ENCODE measurements at places on chromosomes 16 and 17.

GRCh38 chr17:7557775-7558543 lies 591 bp upstream of the TNFSF13 start:
- DNase-seq: no peak

DNA sequence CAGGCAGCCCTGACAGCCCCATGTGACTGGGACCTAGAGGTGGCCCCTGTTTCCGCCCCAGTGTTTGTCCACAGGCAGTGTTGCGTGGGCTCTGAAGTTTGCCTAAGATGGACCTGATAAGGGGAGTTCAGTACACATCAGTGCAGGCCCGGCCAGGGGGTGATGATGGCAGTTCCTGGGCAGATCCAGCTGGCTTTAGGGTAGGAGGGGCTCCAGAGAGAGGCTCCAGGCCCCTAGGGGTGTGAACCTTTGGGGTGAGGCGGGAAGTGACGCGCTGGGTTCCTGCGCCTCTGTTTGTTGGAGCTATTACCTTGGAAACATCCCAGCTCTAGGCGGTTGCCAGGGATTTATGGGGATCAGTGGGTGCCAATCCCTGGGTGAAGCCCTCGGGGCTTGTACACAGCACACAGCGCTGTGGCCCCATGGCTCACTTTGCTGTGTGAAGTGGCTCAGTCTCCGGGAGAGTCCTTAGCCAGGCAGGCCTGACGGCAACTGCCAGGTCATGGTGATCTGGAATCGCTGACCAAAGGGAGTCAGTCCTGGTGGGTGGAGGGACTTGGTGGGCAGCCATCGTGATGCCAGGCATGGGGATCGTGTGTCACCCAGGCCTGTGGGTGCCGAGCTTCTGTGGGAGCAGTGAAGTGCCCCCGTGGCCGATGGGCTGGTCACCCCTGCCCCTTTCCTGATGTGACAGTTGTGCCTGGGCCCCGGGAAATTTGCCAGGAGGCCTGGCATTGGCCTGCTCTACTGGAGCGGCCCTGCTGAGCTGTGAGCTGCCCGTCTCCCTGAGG lies 146.1 kb downstream of the SEC14L1 start:
- no peak for DNase-seq

DNA sequence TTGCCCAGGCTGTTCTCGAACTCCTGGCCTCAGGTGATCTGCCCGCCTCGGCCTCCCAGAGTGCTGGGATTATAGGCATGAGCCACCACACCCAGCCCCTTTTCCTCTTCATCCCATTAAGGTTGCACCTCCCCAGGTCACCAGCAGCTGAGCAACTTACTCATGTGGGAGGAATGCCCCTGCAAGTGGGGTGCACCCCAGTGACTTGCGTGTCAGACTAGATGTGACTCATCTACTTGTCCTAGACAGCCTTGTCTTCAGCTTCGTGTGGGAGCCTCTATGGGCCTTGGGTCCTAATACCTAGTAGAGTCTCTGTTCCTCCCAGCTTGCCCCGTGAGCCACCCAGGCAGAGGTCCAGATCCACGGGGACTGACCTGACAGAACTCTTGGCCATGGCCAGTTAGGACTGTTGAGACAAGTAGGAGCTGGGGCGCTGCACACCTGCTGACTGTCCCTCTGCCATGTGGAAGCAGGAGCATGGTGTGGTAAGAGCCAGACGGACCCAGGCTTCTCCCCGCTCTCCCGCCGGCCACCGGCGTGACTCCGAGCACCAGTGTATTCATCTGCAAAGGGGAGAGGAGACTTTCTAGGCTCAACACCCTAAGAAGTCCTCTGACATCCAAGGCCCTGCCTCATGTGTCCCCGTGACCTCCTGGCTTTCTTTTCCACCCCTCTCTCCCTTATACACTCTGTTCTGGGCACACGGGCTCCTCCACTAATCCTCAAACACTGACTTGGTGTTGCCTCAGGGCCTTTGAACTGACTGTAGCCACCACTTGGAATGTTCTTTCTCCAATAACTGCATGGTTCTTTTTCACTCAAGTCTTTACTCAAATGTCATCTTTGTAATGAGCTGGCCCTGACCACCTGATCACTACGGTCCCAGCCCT lies 11.6 kb upstream of the CBX4 start:
- no peak for DNase-seq

DNA sequence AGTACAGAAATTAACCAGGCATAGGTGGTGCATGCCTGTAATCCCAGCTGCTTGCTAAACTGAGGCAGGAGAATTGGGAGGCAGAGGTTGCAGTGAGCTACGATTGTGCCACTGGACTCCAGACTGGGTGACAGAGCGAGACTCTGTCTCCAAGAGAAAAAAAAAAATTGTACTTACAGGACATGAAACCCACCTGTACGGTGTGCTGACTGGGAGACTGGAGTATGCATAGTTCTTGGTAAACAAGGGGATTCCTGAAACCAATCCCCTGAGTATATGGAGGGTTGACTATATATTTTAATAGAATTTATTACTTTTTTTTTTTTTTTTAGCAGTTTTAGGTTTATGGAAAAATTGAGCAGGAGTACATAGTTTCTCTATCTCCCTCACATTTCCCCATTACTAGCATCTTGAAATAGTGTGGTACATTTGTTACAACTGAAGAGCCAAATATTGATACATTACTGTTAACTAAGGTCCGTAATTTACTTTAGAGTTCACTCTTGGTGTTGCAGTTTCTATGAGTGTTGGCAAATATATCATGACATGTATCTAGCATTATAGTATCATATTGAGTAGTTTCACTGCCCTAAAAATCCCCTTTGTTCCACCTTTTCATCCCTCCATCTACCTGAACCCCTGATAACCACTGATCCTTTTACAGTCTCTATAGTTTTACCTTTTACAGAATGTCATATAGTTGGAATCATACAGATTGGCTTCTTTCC lies 19.3 kb downstream of the TENT4B start:
- DNase-seq: no peak

- DNase-seq: no peak
These were observed 33.5 kb downstream of the TK2 start for GRCh38 chr16:66516509-66516807.

DNA sequence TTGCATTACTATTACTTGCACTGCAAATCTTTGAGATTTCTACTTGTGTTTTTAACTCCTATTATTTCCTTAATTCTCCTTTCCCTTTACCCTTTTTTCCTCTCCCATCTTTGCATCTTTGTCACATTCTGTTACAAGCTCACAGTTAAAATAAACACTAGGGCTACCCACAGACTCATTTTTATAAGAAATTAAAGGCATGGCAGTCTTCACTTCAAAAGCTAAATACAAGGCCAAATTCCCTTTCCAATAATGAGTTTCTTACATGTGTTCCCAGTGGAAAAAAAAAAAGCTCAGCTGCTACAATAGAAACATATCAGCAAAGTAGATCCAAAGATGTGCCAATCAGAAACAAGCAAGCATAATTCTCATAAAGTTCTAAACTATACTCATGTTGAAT lies 3.7 kb upstream of the BRIP1 start:
- DNase-seq: no peak

DNA sequence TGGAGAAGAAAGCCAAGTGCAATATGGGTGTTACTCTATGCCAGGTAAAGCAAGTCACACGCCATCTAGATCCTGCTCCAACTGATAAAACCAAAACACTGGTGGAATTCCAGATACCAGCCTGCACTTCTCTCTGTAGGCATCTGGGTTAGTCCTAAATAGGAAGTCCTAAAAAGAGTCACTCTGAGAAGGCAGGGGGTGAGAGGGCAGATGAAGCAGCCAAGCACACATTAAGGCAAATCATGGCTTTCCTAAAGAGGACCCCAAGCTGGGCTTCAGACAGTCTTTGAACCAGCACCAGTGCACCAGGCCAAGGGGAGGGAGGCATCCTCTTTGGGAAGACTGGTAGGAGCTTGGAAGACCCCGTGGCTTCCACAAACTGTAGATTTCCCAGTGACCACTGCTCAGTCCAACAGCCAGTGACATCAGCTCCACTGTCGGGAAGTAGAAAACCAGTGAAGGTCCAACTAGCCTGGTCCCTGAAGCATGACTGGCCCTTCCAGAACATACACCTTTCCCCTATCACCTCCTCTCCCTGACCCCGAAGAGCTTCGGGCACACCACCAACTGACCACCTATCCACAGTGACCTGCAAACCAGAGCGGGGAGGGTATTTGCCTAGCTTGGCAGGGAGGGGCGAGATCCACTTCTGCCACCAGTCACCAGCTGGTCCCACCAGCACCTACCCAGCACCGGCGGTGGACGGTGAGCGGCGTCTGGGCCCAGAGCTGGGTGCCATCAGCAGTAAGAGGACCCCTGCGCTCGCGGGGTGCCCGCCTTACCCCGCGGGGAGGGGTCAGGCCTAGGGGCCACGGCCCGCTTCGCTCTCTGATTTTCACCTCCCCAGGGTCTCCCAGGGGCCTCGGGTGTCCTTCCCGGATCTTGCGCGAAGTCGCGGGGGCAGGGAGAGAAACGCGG lies 1.0 kb downstream of the LITAF start:
- no peak for DNase-seq

DNA sequence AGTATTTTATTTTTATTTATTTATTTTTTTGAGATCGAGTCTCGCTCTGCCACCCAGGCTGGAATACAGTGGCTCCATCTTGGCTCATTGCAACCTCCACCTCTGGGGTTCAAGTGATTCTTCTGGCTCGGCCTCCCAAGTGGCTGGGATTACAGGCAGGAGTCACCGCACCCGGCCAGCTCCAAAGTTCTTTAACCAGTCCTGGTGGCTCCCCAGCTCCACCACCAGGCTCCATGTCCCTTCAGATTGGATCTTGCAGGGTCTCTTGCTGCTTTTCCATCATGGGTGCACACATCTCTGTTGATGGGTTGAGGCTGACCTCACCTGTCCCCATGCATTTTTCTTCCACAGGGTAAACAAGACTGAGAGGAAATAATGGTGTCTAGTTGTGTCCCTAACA lies 8.4 kb upstream of the USP36 start:
- DNase-seq: no peak

DNA sequence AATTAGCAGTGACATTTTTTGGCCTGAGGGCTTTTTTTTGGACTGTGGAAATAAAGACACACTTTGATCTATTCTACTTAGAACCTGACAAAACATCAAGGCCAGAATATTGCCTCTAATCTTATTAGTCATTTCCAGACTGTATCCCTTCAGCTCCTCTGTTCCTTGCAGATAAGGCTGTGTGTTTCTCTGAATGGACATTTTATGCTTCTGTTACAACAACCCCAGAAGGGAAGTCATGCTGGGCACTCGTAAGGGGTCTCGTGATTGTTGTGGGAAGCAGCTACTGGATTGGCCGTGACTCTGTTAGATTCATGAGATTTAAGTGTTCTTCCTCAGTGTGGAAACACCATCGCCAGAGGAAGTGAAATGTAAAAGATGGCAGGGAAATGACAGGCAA lies 31.6 kb upstream of the HS3ST2 start:
- no peak for DNase-seq

- no peak for DNase-seq
These were observed 406.2 kb downstream of the GRIN2A start for GRCh38 chr16:9775998-9776397.

- DNase-seq: no peak
These were observed 4.6 kb downstream of the RASD1 start for GRCh38 chr17:17491546-17491988.

DNA sequence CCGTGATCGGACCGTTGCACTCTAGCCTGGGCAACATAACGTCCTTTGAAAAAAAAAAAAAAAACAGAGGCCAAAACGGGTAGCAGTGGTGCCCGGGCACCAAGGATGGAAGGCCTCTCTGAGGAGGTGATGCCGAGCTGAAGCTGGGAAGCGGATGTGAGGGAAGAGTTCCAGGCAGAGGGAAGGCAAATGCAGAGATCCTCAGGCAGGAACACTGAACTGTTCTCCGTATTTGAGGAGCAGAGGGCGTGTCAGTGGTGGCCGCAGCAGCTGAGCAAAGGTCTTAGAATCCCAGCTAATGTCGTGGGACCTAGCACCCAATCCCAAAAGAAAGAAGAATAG lies 656 bp upstream of the KCTD13 start:
- DNase-seq: no peak

DNA sequence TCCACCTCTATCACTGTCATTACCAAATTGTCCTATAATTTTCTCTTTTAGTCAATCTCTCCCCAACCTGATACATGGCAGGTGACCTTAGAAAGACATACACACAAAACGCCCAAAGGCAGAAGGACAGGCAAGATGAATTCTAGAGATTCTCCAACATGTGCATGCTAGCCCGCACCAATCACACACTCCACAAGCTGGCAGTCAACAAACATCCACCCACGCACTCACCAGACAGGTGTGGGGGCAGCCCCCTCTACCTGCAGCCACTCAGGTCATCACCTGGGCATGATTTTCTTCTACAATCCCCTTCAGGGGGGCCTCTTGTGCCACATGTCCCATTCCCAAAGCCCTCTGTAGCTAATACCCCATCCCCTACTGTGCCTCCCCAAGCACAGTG lies 9.5 kb downstream of the MPP2 start:
- DNase-seq: no peak

DNA sequence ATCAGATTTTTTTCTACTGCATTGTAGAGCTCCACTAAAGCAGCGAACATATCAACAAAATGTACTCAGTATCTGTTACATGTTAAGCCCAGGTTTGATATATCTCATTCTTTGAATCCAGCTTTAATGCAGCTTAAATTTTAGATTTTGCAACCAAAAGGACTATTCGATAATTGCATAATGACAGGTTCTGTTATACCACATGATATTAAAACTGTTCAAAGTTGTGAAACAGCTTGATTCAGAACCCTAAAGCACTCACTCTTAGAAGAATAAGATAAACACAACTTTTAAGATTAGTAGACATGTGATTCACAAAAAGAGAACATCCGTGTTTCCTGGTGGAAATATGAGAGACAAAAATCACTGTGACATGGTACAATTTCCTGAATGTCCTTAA lies 427.9 kb downstream of the CDH11 start:
- DNase-seq: no peak

GRCh38 chr17:32491371-32492263 lies 4.8 kb downstream of the CDK5R1 start:
- DNase-seq: no peak

DNA sequence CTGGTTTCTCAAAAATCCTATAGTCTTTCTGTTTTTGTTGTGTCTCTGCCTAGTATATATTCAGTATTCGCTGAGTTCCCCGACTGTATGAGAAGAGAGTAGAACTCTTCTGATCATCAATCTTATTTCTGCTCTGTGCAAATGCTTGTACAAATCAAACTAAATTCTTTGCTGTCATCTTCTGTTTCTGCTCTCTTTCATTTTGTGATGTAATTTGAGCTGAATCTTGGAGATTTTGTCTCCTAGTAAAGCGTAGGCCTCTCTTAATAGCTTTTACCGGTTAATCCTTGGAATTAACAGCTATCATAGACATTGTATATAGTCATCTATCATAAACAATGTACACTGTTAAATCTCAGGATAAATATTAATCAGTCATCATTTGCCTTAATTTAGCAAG lies 61.9 kb downstream of the OMG start:
- DNase-seq: no peak

Measured in stimulated activated CD8-positive, alpha-beta memory T cell treated with anti-CD3 and anti-CD28 coated beads, Interleukin-15, amount 100 ng/mL, for 4 hours (primary cell).